Parietal lobe (tissue), 2 donors: ENCODE measurements at places on chromosomes 11 and 22. TPM values are rescaled to one million over a fixed set of nuclear protein-coding genes. Genes with fewer than 3 reads are reported as not detected.

Gene GP1BB
- total RNA-seq = 23.5 TPM

Gene ZDHHC5
- 22.5 TPM for total RNA-seq

Gene TTC36
- total RNA-seq = 7.2 TPM

Gene KRTAP5-6
- total RNA-seq = not detected

Gene EXT2
- total RNA-seq = 138 TPM

Gene YAP1
- 16.0 TPM for total RNA-seq

Gene PANX2
- total RNA-seq = 4.7 TPM

Gene SCGB1C1
- total RNA-seq = not detected

Gene MIAT
- 490 TPM for total RNA-seq

Gene NXPE2
- 0.94 TPM for total RNA-seq

Gene OR51V1
- not detected for total RNA-seq

Gene LRRC74B
- total RNA-seq = 0.31 TPM

Gene SEZ6L
- total RNA-seq = 142 TPM

Gene GPR83
- 0.63 TPM for total RNA-seq

Gene RGL4
- total RNA-seq = not detected

Gene OR5P2
- total RNA-seq = not detected

Gene FOLR1
- not detected for total RNA-seq

Gene PRSS23
- 10.3 TPM for total RNA-seq

Gene CKAP5
- total RNA-seq = 205 TPM

Gene PTPN5
- total RNA-seq = 46.3 TPM

Gene MRGPRG
- not detected for total RNA-seq

Gene MS4A3
- not detected for total RNA-seq

Gene TTC28
- total RNA-seq = 243 TPM

Gene GGT5
- 1.3 TPM for total RNA-seq

Gene CCDC116
- total RNA-seq = 0.31 TPM

Gene ADAMTS8
- total RNA-seq = 2.5 TPM

Gene PLAAT5
- 1.9 TPM for total RNA-seq

Gene PPP6R3
- 182 TPM for total RNA-seq

Gene OR9Q1
- total RNA-seq = not detected

Gene MOB2
- 22.5 TPM for total RNA-seq

Gene CYB5R2
- total RNA-seq = 1.6 TPM

Gene SLC35F2
- 22.2 TPM for total RNA-seq

Gene LARGE2
- total RNA-seq = 0.31 TPM

Gene PATE4
- not detected for total RNA-seq

Gene RBMXL2
- total RNA-seq = 0.31 TPM

Gene RIC3
- 61.0 TPM for total RNA-seq

Gene MIOX
- total RNA-seq = not detected

Gene ZNF280A
- total RNA-seq = not detected

Gene MMP27
- total RNA-seq = not detected

Gene GRAP2
- 3.4 TPM for total RNA-seq

Gene BLID
- 18.8 TPM for total RNA-seq
